ENCODE measurements at places on chromosomes 6 and 20.

GRCh38 chr20:24420567-24420966, 48.9 kb upstream of the SYNDIG1 start:
- DNase-seq: no peak

- DNase-seq: no peak
These were observed 599.2 kb downstream of the COL12A1 start for GRCh38 chr6:74606582-74607071.

DNA sequence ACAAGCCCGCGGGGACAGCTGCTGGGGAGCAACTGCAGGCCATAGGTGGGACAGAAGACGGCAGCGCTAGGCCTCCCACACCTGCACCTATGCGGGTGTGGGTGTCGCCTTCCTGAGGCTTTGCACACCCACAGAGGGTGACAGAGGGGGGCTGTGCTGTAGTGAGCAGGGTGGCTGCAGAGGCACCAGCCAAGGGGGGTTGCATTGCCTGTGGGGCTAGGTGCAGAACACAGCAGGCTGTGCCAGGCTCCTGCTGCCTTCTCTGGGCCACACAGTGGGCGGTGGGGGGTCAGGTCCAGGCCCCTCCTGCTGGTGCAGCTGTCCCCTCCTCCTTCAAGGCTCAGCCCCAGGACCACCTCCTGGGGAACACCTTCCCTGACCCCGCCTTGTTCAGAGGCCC, 75.7 kb downstream of the WDR27 start:
- no peak for DNase-seq

GRCh38 chr6:6688283-6688682, 99.8 kb downstream of the LY86 start:
- no peak for DNase-seq

DNA sequence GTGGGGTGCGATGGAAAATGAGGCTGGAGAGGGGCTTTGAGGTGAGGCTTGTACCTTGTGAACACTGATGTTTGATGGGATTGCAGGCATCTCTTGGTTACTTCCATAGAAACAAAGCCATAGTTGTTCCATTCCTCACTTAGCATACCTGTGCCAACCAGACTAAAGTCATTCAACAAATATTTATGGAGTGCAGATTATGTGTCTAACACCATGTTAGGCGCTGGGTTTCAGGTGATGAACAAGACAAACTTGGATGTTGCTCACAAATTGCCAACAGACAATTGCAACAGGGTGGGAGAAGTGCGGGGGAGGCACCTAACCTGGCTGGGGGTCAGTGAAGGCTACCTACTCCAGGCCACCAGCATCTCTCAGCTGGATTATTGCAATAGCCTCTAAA, 1.5 kb downstream of the TTPAL start:
- DNase-seq: no peak

DNA sequence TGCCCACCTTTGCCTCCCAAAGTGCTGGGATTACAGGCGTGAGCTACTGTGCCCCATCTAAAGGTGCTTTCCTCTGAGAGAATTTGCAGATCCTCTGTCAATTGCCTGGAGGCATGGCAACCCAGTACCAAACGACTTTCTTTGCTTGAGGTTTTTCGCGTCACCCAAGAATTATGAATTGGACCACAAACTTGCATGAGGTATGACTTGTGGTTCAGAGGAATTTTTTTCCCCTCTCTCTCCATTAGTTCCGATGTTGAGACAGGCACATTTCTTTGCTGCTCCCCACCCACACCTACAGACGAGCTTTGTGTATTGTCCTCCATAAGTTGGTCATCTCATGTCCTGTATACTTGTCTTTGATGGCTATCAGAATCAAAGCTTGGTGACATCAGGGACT, 11.8 kb upstream of the SCAF8 start:
- DNase-seq: no peak

DNA sequence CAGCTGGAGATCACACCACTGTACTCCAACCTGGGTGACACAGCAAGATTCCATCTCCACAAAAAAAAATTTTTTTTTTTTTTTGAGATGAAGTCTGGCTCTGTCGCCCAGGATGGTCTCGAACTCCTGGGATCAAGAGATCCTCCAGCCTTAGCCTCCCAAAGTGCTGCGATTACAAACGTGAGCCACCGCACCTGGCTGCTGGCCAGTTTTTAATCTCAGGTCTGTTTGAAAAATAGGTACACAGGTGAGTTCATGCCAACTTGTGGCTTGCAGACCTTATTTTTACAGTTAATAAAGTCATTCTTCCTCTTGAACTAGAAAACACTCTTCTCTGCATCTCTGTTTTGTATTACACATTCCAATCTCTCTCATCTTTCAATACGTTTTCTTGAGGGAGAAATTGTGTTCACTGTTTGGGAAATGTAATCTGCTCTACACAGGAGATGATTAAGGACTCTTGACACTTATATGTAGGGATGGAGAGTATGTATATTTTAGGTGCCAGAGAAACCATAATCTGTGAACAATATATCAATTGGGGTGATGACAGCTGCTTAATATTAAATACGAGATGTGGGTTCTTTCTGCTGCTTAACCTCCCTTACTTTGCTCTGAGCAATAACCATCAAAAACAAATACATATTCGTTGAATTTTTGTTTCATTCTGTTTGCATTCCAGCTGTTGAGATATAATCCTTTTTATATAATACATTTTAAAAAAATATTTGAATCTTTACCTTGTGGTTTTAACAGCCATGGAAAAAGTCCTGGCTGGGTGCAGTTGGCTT, 17.7 kb upstream of the RIPOR3 start:
- DNase-seq: no peak

DNA sequence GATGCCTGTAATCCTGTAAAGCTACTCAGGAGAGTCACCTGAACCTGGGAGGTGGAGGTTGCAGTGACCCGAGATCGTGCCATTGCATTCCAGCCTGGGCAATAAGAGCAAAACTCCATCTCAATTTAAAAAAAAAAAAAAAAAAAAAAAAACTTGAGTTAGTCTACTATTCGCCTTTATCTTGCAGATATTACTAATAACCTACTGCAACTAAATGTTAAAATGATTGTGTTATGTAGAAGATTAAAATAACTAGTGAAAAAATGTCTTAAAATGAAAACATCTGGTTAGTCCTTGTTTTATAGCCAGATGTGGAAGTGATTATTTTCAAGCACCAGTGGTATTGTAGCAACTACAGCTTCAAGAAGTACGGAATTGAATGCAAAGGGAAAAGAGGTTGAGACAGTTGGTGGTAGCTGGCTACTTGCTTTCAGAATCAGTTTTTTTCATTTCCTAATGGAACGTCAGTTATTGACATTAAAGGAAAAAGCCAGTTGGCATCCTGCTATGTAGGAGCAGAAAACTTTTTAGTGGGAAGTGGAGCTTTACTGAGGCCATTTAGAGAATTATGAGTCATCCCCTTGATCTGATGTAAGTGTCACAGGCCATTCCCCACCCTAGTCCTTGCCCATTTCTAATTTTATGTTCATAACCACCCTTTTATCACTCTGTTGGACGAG, 43.8 kb upstream of the DYNLRB1 start:
- no peak for DNase-seq

DNA sequence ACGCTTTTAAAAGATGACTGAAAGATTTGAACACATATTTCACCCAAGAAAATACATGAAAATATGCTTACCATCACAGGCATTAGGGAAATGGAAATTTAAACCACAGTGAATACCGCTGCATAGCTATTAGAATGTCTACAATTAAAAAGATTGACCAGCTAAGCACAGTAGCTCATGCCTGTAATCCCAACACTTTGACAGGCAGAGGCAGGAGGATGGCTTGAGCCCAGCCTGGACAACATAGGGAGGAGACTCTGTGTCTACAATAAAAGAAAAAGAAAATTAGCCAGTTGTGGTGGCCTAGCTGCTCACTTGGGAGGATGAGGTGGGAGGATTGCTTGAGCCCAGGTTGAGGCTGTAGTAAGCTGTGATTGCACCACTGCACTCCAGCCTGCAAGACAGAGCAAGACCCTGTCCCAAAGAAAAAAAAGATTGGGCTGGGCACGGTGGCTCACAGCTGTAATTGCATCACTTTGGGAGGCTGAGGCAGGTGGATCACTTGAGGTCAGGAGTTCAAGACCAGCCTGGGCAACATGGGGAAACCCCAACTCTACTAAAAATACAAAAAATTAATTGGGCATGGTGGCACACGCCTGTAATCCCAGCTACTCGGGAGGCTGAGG, 163.7 kb upstream of the AKAP12 start:
- DNase-seq: no peak

DNA sequence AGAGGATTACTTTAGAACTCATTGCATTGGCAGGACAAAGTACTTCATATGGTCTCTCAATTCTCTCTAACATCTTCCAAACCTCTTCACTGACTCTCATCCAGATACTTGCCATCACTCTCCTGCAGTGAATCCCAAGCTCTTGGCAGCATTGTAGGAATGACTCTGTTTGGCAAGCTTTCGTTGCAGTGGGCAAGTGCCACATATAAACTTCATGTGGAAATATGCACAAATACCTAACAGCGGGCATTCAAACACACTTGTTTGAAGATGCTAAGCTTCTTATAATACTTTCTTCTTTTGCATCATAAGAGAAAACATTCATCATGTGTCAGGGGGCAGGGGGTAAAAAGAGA, 86.2 kb upstream of the F13A1 start:
- DNase-seq: no peak

DNA sequence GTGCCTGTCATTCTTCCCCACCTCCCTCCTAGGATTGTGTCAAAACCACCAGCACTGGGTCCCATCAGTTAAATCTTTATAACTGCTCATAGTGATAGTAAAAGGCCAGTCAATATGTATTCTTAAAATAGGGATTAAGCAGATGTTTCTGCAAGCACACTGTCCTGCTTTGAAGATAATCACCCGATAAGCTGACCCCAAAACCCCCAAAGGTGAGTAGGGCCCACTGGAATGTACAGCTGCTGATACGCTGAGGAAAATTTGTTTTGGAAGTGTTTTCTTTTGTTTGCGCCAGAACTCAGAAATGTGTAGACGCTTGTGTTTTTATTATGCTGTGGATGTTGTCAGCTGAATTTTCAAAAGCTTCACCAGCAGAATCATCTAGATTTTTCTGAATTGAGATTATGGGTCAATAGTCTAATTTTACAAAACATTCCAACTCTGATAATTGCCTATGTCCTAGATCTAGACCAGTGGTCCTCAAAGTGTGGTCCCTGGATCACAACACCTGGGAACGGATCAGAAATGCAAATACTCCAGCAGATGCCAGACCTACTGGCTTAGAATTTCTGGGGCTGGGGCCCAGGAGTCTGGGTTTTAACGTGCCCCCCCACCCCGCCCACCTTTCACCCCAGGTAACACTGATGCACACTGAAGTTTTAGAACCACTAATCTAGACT, 11.4 kb downstream of the BFSP1 start:
- no peak for DNase-seq

- DNase-seq: no peak
These were observed 55.7 kb downstream of the AFG1L start for GRCh38 chr6:108350528-108350927.

GRCh38 chr20:14832630-14833029, 495.2 kb upstream of the FLRT3 start:
- no peak for DNase-seq

- DNase-seq: no peak
These were observed 40.5 kb downstream of the CBLN4 start for GRCh38 chr20:55964790-55965189.

DNA sequence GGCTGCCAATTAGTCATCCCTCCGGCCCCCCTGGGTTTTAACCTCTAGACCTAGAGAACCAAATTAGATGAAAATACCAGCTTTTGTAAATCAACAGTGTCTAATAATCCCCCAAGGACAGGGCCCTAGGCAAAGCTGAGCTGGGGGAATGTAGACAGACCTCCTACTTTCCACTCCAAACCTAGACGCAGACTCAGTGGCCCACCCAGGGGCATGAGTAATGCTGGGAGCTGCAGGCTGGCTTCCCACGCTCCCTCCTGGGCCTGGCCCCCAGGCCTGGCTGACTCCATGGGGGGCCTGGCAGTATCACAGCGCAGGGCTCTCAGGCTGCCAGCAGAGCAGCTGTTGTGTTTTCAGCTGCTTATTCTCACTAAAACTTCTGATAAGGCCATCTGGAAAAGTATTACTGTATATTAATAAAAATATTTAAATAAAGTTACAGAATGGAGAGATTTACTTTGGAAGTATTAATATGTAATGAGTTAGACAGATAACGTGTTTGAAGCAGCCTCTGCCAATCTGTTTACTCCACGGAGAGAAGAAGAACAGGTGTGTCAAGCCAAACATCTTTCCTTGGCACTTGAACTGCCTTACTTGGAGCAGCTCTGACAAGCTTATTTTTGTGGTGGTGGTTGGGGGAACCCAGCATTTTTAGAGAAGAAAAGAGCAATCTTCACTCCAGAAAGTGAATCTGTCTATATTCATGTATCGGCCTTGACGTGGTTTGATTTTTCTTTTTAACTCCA, 144.0 kb upstream of the AGPAT4 start:
- no peak for DNase-seq

DNA sequence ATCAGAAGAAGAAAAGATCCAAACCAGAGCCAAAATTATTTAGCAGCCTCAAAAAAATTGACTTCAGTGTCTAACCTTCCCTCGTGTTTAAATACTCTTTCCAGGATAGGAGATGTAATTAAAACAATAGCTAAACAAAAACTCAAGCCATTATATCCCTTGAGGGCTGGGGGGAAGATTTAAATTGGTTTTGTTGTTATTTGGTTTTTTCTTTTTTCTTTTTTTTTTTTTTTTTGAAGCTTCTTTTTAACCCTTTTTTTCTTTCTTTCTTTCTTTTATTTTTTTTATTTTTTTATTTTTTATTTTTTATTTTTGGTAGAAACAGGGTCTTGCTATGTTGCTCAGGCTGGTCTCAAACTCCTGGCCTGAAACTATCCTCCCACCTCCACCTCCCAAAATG, 269.0 kb downstream of the KHDC1L start:
- no peak for DNase-seq

DNA sequence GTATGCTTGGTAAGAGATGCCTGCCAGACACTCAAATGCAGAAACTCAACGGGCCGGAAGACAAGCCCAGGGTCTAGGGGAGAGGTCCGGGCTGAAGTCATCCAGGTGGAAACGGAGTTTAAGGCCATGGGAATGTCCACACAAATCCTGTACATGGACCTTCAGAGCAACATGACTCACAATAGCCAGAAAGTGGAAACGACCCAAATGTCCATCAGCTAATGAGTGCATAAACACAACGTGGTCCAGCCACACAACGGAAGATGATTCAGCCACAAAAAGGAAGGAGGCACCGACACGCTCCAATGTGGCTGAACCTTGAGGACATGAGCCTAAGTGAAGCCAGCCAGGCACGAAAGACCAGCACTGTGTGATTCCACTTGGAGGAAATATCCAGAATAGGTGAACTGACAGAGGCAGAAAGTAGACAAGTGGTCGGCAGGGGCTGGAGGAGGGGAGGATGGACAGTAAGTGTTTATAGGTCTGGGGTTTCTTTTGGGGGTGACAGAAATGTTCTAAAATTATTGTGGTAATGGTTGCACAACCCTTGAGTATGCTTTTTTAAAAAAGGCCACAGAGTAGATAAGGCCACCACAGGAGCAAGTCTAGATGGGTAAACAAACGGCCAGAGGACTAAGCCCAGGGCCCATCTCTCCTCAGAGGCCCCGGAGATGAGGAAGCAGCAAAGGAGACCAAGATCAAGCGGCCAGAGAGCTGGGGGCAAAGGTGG, 105.6 kb downstream of the PREX1 start:
- peak; percentile 33 for DNase-seq

- DNase-seq: no peak
These were observed 91.9 kb downstream of the LMBRD1 start for GRCh38 chr6:69704916-69705315.
